Right cardiac atrium (tissue), 5 donors: ENCODE measurements at places on chromosomes 3 and 15.

- no peak for DNase-seq
Measured at GRCh38 chr15:65903296-65904073, 34.2 kb downstream of the RAB11A start.

- DNase-seq, result peak; percentile 77
Measured at GRCh38 chr3:187679638-187680396, 9.6 kb upstream of the SST start.

GRCh38 chr3:122785231-122785630, 8.4 kb downstream of the HSPBAP1 start:
- no peak for DNase-seq

GRCh38 chr3:53865732-53866499, 16.0 kb downstream of the ACTR8 start:
- DNase-seq, result no peak

DNA sequence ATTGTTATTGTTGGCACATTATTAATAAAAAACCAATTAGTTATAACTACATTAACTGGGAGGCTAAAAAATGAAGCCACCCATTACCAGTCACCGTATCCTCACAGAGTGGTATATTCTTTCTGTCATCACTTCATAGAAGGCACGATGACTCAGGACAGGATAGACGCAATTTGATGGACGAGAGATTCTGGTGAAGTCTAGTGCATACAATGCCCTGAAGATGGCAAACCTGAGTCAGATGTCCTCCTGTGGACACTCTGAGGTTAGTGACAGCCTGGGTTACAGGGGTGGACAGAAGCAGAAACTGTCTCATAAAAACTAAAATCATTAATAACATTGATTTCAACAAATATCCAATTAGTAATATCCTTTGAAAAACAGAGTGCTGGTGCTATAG, 150.3 kb downstream of the SLC9A9 start:
- DNase-seq, result no peak

GRCh38 chr3:169676925-169677537, 13.5 kb upstream of the MECOM start:
- no peak for DNase-seq

DNA sequence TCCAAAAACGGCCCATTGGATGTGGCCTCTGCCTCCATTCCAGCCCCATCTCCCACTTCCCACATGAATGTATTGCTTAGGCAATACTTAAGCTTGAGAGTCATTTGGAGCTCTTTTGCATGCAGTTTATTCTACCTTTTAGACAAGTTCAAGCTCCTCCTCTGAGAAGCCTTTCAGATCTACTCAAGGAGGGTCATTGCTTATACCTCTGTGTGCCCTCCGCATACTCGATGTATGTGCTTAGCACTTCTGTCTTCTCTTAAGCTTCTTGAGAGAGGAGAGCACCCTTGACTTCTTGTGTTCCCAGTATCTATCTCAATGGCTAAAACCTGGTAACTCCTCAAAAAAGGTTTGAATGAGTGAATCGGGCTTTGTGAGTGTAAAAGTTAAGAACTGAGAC, 6.6 kb upstream of the UBE3A start:
- DNase-seq, result no peak

GRCh38 chr15:58715266-58715917, 34.1 kb downstream of the ADAM10 start:
- no peak for DNase-seq

- DNase-seq, result no peak
Measured at GRCh38 chr15:36696196-36696595, 116.8 kb downstream of the CDIN1 start.

DNA sequence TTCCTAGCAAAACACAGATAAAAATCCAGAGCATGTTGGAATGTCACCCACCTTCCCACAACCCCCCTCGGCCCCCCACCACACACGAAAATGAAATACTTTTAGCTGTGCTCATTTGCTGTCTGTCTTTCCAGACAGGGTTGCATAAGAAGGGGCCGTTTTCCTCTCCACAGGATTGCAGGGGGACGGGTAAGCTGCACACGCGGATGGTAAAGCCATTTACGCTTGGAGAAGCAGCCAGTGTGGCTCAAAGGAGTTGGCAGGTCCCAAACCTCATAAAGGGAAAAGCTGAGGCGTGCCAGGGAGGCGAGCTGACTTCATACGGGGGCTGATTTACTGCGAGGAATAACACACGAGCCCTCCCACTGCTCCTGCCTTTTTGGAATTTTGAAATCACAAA, 47.4 kb upstream of the ITGA11 start:
- peak; percentile 81 for DNase-seq

DNA sequence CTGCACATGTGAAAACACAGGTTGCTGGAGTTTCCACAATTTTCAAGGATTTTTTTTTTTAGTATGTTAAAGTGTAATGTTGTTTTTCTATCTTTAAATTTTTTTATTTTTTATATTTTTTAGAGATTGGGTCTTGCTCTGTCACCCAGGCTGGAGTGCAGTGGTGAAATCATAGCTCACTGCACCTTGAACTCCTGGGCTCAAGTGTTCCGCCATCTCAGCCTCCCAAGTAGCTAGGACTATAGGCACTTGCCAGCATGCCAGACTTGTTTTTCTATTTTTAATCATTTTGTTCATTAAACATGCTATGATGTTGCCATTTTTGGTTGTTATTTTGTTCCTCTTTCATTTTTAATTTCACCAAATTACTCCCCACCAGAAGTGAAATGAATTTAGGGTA, 16.7 kb upstream of the THUMPD3 start:
- no peak for DNase-seq

DNA sequence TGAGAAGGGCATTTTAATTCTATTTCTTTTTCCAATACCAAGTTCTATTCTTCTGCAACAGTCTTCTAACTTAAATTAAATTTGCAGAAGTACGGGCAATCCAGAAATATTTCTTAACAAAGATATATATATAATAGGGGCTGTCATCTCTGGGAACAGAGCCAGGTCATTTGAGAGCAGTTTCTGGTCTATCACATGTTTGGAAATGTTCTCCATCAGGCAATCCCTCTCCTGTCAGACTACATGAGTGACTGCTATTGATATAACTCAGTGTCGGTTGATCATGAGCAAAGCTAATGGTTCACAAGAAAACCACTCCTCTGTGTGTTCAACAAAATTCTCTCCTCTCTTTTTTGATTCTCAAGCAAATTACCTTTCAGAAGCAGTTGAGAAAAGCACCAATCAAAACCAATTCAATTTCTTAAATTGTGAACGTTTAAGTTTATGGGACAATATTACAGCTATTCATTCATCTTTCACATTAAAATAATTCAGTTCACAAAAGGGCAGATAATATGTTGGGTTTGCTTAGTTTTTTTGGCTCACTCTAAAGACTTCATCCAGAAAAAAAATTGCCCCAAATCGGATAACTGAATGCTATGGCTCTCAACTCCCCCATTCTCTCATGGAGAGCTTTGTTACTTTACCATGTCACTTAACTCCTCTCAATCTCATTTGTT, 152.9 kb upstream of the TGFBR2 start:
- DNase-seq, result no peak

DNA sequence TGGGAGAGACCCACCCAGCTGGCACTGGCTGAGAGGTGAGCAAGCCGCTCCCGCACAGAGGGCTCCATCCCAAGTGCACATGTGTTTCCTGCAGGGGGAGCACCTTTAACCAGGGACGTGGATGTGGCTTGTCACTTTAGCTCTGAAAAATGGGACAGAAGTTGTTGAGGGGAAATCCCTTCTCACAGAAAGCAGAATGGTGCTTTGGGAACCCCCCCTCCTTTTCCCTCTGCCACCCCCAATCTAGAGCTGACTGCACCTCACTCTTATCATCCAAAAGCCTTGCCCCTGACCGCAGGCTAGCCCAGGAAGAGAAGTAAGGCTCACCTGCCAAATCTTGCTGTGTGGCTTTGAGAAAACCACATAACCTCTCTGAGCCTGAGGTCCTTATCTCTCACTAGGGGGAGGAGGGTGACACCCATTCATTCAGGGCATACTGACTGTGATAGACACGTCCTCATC, 77.9 kb downstream of the RPN1 start:
- DNase-seq, result no peak

GRCh38 chr3:17138246-17139039, 253.7 kb downstream of the PLCL2 start:
- no peak for DNase-seq

DNA sequence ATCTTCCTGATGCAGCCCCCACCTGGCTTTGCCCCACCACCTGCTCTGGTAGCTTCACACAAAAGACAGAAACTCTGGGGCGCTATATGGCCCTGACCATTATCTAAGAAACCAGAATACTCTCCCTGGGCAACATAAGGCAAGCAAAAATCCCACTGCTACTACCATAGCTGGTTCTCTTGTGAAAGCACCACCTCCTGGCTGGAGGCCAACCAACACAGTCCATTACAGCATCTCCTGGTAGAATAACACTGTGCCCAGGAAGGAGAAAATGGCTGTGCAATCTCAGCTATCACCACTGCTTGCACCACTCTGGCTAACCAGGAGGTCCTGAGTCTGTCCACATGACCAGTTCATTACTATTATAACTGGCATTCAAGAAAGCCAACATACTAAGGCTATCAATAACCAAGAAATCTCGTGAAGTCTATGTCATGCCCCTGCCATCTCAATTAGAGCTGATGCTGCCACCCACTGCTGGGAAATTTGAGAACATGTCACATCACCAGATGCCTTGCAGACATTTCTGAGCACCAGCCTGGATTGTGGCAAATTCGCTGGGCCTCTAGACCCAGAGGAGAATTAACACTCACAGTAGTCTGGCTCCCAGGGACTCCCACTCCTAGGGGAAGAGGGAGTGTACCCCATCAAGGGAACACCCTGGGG, 1114.8 kb downstream of the ROBO2 start:
- DNase-seq, result peak; percentile 47

DNA sequence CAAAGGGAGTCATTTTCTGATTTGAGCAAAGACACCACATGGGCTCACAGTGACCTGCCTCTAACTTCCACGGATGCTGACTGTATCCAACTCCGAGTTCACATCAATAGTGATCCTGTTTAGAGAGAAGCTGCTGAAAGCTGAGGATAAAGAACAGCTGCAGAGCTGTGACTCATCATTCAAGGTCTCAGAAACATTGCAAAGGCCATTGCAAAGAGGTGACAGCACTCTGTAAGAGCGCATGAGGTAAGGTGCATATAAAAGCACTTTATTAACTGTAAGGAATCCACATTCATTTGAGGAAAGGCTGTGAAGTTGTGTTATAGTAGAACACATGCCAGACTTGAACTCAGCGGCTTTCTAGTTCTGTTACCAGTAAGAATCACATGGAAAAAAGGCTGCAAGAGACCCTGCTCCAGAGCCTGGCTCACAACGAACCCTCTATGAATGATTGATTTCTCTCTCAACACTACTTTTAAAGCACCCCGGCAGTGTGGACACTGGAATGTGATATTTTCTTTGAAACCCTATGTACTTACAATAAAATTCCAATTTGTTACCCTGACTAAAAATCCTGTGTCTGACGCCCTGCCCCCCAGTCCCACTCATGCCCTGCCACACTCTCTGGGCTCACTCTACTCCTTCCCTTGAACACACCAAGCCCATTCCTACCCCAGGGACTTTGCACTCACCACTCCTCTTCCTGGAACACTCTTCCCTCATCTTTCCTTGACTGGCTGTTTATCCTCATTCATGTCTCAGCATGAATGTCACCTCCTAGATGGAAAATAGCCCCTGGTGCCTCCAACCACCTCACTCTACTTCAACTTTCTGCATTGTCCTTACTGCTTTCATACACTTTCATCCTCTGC, 111.2 kb downstream of the LSM3 start:
- no peak for DNase-seq

DNA sequence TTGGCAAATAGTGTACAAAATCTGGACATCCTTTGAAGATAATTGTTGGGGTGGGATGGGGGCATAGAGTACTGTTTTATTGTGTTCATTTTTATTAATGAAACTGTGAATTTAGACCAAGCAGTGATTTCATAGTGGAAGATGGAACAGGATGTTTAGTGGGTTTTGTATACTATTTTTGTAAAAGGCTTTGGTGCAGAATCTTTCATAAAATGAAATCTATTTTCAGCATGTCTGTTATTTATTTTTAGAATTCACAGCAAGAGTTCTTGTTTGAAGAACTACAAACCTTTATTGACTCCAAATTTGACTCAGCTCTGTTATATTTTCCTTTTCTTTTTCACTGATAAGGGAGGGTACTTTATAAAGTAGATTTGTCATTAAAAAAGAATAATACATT, 145.4 kb downstream of the AKAP13 start:
- DNase-seq, result no peak

DNA sequence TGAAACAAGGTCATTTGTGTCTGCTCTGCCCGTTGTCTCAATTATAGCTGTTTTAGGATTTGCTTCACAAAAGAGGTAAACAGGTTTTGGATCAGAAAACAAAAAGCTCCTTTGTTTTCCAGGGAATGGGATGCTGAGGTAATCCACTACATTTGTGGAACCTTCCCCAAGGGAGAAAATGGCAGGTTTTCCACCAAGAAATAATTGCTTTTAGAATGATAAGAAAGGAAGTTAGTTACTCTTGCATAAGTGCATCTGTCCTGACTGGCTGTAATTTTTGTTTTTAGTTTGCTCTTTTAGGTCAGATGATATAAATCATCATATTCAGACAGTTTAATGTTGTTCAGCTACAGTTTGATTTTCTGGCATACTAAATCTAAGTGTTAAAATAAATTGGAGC, 198.5 kb upstream of the COL8A1 start:
- no peak for DNase-seq

GRCh38 chr3:5437783-5438323, 250.3 kb downstream of the EDEM1 start:
- no peak for DNase-seq

GRCh38 chr15:101489599-101490407, at the start of gene PCSK6:
Gene PCSK6, minus strand, starts transcription at chr15:101489707. Its CDS starts 37 bp downstream, at chr15:101489670.
- DNase-seq, result peak; percentile 43

DNA sequence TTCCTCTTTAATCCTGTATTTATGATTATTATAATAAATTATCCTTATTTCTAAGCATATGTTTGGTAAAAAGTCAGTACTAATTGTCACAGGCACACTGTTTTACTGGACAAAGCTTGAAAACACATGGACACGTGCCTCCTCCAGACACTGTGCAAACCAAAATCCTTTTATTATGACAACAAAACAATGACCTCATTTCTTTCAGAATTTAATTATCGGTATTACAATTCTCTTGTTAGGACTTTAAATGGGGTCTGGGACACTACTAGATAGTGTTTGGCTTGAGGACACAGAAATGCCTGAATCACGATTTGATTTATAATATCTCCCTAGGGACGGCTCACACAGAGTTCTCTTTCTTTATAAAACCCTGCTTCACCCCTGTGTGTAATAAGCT, 107.3 kb upstream of the IGSF10 start:
- no peak for DNase-seq

DNA sequence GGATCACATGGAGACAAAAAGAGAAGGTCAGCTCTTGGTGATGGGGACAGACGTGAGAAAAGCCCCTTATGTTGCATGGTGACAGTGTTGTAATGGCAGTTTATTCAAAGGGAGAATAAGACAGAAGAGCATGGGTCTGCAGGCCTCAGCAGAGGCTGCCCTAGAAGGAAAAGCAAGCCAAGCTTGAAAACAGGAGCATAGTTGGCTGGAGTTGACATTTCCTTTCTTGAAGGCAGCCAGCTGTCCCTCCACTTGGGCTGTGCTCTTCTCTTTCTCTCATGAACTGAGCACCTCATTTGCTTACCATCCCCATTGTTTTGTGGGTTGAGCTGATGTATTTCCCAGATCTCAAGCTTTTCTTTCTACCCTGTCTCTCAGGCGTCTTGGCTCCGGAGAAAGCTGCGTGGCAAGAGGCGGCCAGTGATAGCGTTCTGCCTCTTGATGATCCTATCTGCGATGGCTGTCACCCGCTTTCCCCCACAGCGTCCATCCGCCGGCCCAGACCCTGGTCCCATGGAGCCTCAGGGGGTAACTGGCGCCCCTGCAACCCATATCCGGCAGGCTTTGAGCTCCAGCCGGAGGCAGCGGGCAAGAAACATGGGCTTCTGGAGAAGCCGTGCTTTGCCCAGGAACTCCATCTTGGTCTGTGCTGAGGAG, 52.9 kb downstream of the GASK1A start:
- DNase-seq, result no peak
